Spleen (tissue), 13 donors: ENCODE measurements at places on chromosomes 2 and 18. TPM values are rescaled to one million over a fixed set of nuclear protein-coding genes. Genes with fewer than 3 reads are reported as not detected.
A peak's percentile ranks its signal among the peaks of the same experiment; 100 is the strongest.

DNA sequence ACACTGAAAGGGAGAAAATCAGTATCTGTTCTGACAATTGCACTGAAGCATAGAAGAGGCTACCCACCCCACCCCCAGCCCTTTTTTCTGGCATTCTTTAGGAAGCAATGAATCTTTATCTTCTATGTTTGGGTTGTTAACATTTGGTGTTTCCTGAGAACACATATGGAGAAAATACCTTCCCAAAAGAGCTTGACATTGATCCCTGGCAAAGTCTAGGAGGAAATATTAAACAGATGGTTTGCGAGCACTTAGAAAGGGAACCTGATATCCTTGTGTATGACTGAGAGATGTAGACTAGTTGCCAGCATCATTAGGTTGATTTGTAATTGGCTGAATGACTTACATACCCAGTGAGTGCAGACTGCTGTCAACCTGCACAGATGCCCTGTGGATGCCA, 42.9 kb downstream of the DOK1 start:
- DNase-seq = no peak

GRCh38 chr18:49476664-49477411, 10.2 kb downstream of the C18orf32 start:
- no peak for DNase-seq

GRCh38 chr2:70062270-70062669, 25.0 kb upstream of the PCBP1 start:
- no peak for DNase-seq

DNA sequence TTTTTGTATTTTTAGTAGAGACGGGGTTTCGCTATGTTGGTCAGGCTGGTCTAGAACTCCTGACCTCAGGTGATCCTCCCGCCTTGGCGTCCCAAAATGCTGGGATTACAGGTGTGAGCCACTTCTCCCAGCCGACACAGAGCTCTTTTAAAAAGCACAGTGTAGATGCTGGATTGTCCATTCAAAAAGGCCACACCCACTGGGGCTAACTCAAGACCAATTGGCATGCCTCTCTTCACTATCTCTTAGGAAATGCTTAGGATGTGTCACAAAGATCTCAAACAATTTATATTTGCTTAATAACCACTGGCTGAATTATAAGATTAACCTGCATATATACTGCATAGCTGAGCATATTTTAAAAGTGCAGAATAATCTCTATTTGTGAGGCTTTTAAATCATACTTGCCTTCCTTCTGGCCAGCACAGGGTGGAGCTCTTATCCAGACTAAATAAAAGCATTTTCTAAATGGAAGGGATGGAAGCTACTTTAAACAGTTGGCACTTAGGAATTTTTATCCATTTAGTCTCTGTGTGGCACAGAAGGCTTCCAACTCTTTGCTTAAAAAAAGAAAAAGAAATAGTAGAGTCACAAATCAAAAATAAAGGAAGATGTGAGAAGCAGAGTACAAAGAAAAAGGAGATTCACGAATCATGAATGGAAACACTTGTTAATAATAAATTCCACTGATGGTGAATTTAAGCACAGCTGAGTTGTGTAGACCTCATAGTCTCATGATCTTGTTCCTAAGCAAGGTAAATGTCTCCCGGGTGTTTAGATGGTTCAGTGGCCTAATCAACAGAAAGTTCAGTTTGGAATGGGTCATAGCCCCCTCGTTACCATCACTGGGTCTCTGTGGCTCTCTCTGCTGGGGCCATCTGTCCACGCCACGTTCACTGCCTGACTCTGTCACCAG, 22.4 kb downstream of the CRYGD start:
- DNase-seq = no peak

DNA sequence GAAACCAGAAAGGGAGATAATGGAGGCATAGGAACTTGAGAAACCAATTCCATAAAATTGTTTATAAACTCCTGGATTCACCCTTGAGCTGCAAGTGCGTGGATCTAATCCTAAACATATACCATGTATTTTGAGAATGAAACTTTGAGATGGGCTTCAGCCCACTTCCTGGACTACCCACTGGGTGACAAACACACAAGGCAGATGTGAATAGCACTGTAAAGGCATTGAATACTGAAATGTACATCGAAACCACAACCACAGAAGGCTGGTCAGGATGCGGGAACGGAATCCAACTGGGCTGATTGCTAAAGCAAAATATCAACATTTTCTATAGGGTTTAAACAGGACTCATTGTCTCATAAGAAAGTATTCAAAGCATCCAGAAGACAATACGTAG, 228.5 kb upstream of the ZEB2 start:
- DNase-seq = no peak

GRCh38 chr2:71906357-71906973, 241.2 kb downstream of the CYP26B1 start:
- DNase-seq = no peak

- DNase-seq = no peak
These were observed 56.3 kb upstream of the UBXN4 start for GRCh38 chr2:135685361-135685760.

DNA sequence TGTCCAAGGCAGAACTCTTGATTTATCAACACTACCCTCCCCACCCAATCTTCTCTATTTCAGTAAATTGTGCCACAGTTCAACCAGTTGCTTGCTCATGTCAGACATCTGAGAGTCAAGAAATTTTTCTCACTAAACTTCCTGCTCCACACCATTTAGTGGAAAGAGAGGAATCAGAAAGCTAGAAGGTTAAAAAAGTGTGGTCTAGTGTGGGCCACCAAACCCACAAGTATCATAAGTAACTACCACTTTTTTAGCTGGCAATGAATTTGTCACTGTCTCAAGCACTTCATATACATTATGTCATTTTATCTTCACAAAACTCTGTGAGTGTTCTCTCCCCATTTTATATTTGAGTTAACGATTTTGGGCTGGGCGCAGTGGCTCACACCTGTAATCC, 16.6 kb upstream of the MSTN start:
- no peak for DNase-seq

DNA sequence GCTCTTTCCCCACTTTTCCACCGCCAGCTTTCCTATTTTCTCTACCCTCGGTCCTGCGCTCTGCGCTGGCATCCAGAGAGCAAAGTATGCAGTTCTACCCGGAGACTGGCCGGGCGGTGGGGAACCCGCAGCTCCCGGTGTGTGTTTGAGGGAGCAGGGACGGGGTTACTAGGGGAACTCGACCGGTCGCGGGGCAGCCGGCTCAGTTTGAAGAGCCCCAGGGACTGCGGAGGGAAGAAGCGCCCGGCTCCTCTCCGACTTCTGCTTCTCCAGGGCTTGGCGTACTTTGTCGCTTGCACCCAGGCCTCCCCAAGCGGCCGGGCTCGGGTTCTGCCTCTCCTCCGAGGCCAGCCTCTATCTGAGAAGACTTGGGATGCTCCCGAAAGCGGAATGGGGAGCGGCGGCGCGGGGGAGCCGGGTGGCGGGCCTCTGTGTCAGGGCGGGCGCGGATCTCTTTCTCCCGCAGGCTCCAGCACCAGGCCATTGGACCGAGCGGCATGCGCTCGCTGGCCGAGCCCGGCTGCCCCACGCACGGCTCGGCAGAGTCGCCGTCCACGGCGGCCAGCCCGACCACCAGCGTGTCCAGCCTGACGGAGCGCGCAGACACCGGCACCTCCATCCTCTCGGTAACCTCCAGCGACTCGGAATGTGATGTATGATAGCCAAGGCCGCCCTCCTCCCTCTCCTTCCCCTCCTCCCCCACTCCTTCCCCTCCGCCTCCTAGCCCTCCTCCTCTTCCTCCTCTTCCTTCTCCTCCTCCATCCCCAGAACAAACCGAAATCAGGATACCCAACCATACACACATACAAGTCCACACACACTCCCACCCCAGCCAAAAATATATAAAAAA, 2.8 kb downstream of the SIX3 start:
- DNase-seq = peak; percentile 66

The SLC9A2 gene
- total RNA-seq = not detected

The IL36A gene
- not detected for total RNA-seq

The FASTKD2 gene
- 27.1 TPM for total RNA-seq

The CYP27C1 gene
- 0.11 TPM for total RNA-seq

The DAW1 gene
- not detected for total RNA-seq

The LIMS4 gene
- total RNA-seq = 2.2 TPM

The TUBA4B gene
- not detected for total RNA-seq

The CLEC4F gene
- 0.64 TPM for total RNA-seq
